Astrocyte (in vitro differentiated cells and primary cell): ENCODE measurements at places on chromosomes 2 and 18. TPM values are rescaled to one million over a fixed set of nuclear protein-coding genes. Genes with fewer than 3 reads are reported as not detected.
A peak's percentile ranks its signal among the peaks of the same experiment; 100 is the strongest.

MRPL30 gene
- total RNA-seq: 29.8 and 31.9 TPM in 2 replicates

GRCh38 chr2:189014449-189015138 lies 40.4 kb downstream of the COL3A1 start:
- no peak overlapping the region for H3K27ac ChIP-seq
- H3K27me3 ChIP-seq: no peaks in the 10 kb centered on the region
- peaks cover 10% of the 10 kb centered on the region for H3K36me3 ChIP-seq
- DNase-seq: peak; percentile 42
- H3K4me1 ChIP-seq: peaks cover 5% of the 10 kb centered on the region
- no peak overlapping the region for H3K4me3 ChIP-seq

GRCh38 chr2:143251681-143252080 lies 122.5 kb downstream of the ARHGAP15 start:
- no peaks in the 10 kb centered on the region for H3K27me3 ChIP-seq
- H3K27ac ChIP-seq: no peak overlapping the region
- no peaks in the 10 kb centered on the region for H3K36me3 ChIP-seq
- H3K4me3 ChIP-seq: no peak overlapping the region
- no peaks in the 10 kb centered on the region for H3K4me1 ChIP-seq
- no peak for DNase-seq

DNA sequence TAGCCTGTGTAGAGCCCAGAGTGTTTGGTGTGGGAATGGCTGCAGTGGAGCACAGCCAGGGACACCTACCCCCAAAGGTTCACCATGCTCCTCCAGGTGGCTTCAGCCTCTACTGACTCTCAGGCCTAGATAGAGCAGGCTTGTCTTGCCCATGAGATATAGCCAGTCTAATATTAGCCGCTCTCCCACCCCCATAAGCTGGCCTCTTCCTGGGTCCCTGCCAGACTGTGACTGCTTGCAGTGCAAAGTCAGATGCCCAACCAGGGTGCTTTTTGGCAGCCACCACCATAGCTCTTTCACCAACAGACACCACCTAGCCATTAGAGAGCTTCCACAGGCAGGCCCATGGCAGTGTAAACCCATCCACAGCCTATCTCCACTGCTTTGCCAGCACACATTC lies 405.3 kb downstream of the MBD2 start:
- H3K4me1 ChIP-seq: no peaks in the 10 kb centered on the region
- H3K4me3 ChIP-seq: no peak overlapping the region
- H3K27ac ChIP-seq: no peak overlapping the region

DNA sequence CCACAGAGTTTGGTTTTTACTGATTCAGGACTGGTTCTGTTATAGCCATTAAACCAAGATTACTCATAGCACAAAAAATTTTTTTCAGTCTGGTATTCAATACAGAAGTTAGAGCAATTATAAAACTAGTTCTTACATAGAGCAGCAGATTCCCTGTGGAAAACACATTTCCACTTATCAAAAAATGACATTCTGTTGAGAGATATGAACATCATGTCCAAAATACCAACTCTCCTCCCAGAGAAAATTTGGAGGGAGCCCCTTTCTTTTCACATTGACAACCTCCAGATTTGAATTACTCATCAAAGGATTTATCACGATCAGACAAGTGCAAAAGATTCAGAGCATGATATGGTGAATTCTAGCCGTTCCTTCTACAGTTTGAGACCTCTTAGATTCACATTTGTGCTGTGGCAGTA lies 126.8 kb upstream of the SERPINE2 start:
- H3K27me3 ChIP-seq: no peaks in the 10 kb centered on the region
- H3K4me1 ChIP-seq: peaks cover 45% of the 10 kb centered on the region
- peak; percentile 61 for DNase-seq
- H3K36me3 ChIP-seq: no peaks in the 10 kb centered on the region
- H3K4me3 ChIP-seq: no peak overlapping the region

MAP2 gene
- total RNA-seq: 11.8 and 15.9 TPM in 2 replicates
